Hypothalamus (tissue), 51 donors: ENCODE measurements at places on chromosomes 11 and 22.

DNA sequence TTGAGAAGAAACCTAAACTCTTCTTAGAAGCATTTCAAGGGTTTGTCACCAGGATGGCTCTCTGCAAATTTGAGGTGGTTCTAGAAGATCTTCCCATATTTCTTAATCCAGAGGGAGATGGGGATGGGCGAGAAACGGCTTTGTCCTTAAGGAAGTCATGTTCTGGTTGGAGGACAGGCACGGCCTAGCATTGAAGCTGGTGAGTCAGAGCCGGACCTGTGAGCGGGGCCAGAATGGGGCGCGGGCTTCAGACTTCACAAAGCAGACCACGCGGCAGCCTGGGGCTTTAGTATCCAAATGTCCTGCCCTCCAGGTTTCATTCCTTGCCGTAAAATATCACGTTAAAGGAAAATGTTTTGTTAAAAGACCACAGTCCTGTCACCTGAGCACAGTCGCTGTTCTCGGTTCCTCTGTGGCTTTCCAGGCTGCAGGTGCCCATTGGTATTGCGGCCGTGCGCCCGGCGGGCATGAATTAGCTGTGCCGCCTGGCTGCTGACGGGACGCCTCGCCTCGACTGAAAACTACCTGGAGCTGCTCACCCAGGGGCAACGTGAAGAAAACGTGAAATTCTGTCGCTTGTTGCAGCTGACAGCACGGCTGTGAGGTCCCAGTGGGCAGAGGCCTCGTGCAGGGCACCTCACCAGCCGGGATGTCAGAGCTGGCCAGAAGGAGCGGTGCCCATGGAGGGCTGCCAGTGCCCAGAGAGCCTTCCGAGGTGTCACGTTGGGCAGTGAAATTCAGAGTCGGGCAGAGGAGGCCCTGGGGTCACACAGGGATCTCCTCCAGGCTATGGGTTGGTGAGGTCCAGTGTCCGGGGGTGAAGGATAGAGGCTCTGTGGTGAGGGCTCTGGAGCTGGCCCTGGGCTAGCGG lies 59.0 kb downstream of the LRP5 start:
- DNase-seq: peak; percentile 7

DNA sequence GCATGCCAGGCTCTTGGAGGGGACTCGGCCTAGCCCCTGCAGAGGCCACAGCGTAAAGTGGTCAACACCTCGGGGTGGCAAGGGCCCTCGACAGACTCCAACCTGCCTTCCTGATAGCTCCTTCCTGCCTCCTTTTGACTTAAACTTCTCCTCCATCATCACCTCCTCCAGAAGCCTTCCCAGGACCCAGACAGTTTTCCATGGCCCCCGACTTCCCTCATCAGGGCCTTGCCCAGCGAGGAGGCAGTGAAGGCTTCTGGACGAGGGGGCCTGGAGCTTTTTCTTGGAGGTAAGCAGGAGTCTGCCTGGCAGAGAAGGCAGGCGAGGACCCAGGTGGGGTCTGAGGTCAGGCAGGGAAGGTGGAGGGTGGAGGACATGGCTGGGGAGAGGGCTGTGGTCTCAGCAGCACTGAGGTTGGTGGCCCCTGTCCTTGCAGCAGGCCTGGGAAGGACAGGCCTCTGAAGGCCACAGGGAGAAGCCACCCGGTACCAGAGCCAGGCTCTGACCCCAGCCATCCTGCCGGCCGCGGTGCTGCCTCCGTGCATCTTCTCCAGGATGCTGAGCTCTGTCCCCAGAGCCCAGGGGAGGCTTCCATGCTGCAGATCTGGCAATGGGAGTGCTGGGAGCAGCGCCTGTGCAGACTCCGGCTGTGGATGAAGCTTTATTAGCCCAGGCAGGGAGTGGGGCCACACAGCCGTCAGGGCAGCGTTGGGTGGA lies 81.4 kb downstream of the WNT7B start:
- no peak for DNase-seq

DNA sequence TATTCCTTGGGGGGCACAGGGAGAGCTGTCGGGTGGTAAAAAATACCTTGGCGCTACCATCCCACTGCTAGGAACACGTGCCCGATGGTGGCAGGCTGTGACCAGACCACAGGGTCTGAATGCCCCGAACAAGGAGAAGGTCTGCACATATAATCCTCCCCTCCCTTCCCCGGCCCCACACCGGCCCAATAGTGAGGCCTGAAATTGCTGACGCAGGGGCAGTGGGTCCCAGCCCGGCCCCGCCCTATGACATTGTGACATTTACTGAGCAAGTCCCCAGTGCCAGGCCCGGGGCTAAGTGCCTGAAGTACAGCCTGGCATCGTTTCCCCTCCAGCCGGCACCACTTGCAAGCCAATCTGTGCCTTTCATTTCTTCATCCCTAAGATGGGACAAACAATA lies 19.5 kb downstream of the MN1 start:
- no peak for DNase-seq

- DNase-seq: no peak
These were observed 91.4 kb downstream of the CSNK2A3 start for GRCh38 chr11:11261629-11262028.

DNA sequence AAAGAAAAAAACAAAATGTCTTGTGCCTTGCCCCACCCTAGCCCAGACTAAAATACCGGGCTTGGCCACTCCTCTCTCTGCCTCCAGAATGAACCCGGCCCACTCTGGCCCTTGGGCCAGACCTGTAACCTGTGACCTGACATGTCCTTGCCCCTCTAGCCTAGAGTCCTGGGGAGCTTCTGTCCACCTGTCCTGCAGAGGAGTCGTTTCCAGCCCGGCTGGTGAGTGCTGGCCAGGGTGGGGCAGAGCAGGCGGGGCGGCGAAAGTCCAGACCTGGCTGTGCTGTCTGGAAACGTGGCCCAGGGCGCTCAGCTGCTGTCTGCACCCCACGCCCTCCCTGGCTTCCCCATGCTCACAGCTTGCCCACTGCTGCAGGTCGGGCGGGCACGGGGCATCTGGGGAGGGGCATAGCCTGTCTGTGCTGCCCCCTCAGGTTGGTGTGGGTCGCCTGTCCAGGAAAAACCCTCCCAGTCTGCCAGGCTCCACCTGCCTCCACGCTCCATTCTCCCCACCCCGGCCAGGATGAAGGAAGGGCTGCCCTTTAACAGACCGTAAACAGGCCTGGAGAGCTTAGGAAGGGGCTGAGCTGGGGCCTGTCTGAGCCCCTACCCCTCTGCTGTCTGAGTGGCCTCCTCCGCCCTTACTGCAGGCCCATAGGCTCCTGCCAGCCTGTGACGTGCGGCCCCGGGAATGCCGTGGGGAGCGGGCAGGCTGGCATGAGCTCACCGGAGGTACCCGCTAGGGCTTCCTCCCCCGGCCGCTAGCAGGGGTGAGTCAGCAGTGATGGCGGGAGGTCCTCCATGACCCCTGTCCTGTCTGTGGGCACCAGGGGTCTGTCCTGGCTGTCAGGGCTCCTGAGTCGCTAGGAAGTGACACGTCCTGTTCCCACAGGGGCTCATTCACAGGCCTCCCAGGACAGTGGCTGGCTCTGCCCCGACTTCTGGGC lies 1.9 kb downstream of the CD151 start:
- DNase-seq: no peak

DNA sequence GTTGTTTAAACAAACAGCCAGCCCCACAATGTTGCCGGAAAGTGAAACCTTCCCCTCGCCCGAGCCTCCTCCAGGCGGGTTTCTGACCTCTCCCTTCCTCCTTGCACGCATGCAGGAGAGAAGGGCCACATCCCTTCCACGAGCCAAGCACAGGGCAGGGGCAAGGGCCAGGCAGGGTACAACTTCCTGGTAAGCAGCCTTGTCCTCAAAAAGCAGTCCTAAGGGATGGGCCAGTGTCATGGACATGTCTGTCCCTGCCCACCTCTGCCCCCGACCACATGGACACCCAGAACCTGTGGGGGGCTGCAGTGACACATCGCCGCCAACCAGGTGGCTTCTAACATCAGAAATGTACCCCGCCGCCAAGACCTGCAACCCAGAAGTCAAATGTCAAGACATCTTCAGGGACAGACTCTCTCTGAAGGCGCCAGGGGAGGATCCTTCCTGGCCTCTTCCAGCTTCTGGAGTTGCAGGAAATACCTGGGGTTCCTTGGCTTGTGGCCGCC lies 145.3 kb downstream of the CRYBB2 start:
- no peak for DNase-seq

GRCh38 chr11:9972989-9973388 lies 309.1 kb downstream of the SWAP70 start:
- no peak for DNase-seq

DNA sequence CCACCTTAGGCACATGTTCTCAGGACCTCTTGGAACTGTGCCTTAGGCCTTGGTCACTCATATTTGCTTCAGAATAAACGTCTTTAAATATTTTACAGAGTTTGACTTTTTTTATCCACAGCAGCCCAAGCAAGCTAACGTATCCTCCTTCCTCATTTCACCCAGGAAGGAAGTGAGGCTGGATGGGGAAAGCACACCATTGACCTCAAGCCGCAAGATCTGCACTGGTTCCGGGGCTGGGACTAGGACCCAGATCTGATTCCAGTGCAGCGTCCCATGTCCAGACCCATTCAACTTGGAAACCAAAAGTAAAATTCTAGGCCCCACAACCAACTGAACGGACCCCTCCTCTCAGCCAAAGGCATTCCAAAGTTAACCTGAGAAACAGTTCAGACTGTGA lies 2.4 kb upstream of the LGALS12 start:
- DNase-seq: no peak

DNA sequence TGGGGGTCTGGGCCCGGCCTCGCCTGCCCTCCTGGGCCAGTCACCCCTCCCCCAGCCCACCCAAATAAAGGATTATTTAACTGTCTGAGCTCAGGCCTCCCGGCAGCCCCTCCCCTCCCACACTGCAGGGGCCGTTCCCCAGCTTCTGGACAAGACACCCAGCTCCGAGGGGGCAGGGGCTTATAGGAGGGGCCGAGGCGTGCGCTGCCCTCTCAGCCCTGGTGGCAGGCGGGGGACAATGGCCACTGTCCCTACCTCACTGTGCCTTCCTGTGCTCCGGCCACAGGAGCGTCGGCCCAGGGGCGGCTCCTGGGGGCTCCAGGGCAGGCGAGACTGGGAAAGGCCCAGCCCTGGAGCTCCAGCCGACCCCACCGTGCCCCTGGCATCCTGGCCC lies 2.2 kb upstream of the SELENOO start:
- no peak for DNase-seq

GRCh38 chr11:4140067-4140636 lies 45.6 kb downstream of the RRM1 start:
- no peak for DNase-seq

GRCh38 chr11:76267556-76267955 lies 61.3 kb upstream of the WNT11 start:
- no peak for DNase-seq

DNA sequence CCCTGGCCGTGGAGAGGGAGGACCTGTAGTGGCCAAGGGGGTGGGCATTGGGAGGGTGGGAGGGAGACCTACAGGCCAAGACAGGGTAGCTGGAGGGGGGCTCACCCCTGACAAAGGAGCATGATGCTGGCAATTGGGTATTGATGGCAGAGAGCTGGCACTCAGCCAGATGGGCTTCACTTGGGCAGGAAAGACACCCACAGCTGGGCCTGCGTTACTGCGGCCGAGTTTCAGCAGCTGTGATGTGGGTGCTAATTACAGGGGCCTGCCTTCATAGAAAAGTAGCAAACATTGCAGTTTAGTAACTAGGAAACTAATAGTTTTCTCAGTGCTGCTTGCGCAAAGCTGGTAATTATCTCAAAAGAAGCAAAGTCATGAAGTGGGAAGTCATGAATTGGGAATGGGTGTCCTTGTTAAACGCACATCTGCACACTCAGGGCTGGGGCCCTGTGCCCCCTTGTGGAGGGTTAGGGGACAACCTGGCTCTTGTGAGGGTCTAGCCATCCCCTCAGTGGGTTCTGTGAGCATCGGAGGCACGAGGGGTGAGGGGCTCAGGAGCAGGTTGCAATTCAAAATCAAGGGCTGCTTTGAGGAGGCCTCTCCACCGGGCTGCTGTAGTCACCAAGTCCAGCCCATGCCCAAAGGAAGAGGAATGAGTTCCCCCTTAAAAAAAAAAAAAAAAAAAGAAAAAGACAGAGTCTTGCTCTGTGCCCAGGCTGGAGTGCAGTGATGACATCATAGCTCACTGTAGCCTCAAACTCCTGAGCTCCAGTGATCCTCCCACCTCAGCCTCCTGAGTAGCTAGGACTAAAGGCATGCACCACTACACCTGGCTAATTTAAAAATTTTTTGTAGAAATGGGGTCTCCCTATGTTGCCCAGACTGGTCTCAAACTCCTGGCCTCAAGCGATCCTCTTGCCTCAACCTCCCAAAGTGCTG lies 24.4 kb upstream of the TXNRD2 start:
- DNase-seq: no peak

- no peak for DNase-seq
These were observed 141.6 kb downstream of the ELP4 start for GRCh38 chr11:31651208-31651607.

DNA sequence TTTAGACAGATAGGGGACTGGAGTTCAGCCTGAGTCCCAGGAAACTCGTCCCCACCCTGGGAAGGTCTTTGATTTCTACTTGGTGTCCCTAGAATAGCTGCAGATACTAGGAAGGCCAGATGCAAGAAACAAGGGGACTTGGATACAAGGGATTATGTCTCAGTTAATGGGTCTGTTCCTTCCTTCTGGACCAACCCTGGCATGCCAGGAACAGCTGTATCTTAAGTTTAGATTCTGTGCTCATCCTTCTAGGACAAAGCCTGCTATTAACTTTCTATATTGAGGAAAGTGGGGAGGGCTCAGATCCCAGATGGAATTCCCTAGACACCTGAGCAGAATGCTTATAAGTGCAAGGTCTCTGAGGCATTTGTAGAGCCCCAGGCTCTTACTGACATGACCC lies 3.9 kb upstream of the OR52M1 start:
- DNase-seq: no peak

DNA sequence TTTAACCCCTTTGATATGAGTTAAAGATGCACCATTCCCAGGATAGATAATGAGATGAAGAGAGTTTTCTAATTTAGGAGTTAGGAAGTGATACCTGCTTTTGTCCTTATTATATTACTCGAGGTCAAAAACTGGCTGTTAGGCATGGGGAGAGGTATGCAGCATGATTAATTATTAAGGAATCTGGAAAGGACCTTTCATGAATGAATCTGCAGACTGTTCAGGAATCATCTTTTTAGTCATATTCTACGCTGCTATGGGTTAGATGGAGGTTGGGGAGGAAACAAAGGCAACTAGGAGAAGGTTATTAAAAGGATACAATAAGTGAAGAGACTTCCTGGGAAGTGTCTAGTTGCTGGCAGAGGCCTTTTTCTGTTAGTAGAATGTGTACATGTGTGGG lies 492.4 kb upstream of the CCDC90B start:
- no peak for DNase-seq

DNA sequence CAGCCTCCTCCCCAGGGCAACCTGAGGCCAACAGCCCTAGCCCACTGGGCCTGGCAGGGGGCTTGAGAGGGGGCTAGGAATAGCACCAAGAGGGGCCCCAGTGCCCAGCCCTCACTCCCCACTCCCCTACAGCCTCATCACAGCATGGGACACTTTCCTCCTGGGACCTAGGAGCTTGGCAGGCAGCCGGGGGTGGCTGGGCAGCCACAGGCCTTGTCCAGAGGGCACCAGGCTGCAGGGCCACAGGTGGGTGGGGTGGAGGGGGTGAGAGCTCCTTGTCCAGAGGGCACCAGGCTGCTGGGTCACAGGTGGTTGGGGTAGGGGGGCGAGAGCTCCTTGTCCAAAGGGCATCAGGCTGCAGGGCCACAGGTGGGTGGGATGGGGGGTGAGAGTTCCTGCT lies 61.8 kb downstream of the WNT7B start:
- DNase-seq: no peak
